ENCODE measurements at places on chromosomes 11 and 22.

DNA sequence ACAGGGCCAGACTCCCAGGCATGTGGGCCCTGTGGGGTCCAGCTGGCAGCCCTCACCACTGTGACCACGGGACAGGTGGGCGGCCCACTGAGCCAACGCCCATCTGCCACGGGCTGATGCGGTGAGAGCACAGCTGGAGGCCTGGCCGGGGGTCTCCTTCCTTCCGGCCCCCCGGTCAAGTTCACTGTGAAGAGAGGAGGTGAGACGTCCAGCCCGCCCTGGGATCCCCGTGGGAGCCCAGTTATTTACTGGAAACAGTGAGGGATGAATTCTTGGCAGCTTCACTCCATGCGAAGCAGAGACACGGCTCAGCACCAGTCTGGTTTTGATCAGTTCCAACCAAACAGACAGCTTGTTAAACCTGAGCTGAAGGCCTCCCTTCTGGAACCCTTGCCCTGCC is 38.7 kb downstream of the WNT11 start:
- DNase-seq, result no peak

GRCh38 chr11:46159680-46160079 is 38.4 kb upstream of the PHF21A start:
- no peak for DNase-seq

DNA sequence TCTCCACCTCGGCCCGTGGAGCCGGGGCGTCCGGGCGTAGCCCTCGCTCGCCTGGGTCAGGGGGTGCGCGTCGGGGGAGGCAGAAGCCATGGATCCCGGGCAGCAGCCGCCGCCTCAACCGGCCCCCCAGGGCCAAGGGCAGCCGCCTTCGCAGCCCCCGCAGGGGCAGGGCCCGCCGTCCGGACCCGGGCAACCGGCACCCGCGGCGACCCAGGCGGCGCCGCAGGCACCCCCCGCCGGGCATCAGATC is 439 bp downstream of the YAP1 start:
- no peak for DNase-seq

- no peak for DNase-seq
Measured at GRCh38 chr11:14611939-14612338, 31.7 kb upstream of the PDE3B start.

GRCh38 chr22:19105456-19105855 is 16.8 kb downstream of the DGCR2 start:
- no peak for DNase-seq

- DNase-seq, result no peak
Measured at GRCh38 chr22:50730013-50730891, 7.8 kb upstream of the ACR start.

DNA sequence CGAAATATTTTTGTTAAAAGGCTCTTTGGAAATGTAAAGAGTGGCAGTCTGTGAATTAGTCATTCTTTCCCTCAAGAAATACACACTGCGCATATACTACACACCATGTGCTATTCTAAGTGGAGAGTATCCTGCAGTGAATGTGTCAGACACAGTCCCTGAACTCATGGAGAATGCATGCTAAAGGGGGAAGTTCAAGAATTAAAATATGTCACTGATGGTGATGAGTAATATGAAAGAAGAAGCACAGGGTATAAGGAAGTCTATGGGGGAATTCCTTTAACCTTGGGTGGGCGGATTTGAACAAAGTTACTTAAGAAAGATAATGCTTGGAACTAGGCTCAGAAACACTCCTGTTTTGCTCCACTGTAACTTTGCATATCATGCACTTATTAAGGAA is 153.0 kb downstream of the LRRC4C start:
- no peak for DNase-seq

DNA sequence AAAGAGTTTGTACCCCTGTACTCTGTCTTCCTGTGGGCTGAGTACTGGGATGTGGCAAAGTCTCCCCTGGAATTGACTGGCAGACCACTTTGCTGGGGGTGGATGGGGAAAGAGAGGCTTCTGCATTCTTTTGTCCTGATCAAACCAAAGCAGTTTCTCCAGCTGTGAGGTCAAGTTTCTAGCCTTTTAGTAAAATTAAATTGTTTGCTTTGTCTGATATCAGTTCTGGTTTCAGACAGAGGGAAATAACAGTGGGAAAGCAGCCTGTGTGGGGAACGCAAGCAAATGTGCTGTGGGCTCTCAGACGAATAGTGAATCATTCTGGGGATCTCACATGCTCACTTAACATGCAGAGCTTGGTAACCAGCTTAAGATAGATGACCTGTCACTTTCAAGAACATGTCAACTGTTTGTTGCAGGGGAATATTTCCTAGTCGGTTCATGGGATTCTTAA is 151.6 kb downstream of the FAT3 start:
- DNase-seq, result peak; percentile 71

DNA sequence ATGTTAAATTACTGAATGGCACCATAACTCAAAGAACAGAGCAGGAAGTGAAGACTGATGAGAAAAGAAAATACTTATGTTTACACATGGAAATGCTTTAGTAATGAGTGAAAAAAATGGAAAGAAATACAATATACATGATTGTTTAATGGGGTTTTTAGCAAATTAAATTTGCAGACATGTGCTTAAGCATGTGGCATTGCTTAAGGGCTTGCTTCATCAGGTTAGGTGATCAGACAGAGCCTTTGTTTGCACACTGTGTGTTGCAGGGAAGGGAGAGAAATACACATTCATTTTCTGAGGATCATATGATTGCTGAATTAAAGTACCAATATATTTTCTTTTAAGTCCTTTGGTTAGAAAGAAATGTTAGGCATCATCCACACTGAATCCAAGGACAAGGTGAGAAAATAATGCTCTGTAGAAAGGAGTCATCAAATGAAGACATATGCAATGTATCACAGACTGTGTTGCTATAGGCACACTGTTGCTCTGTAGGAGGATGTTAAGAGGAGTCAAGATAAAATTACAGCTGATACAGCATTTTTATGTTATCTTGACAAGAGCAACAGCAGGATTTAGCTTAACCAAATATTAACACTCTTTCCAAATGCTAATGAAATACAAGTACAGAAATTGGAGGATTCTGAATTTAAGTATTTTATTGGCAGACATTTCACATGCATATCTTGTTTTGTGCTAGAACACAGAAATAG is 23.4 kb upstream of the ARHGAP20 start:
- DNase-seq, result no peak

- DNase-seq, result no peak
Measured at GRCh38 chr11:47784785-47785381, 17.7 kb upstream of the FNBP4 start.

Data from EH (cell line).